ENCODE measurements at places on chromosomes 16 and 17.

DNA sequence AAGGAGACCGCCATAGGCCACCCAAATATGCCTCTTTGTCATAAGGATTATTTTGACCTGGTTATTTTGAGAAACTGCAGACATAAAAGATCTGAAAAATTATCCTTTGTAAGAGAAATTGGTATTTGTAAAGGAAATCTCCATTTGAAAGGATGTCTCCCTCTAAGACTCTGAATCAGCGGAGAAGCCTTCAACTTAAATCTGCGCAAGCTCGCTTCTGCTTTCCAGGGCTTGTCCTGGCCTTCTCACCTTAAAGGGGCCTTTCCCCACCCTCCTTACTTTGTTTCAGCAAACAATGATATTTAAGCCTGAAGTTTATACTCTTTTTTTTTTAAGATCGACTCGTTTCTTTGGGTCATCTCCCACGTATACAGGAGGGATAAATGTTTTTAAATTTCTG is 34.5 kb downstream of the HSBP1 start:
- DNase-seq = no peak

DNA sequence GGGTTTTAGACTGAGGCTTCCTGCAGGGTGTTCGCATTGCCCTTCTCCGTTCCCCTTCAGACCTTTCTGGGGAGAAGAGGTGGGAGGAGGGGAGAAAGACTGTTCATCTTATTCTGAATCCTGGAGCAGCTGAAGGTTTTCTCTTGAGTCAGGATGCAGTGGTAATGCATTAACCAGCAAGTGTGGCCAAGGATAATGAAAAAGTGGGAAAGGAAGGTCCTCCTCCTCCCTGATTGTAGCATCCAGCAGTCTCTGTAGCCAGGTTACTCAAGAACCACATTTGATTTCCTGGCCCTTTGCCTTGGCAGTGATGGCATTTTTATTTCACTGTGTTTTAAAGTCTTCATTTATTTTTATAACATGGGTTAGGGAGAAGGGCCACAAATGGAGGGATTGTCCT is 59.1 kb downstream of the CYLD start:
- DNase-seq = peak; percentile 9

GRCh38 chr17:80604009-80604669 is 59.5 kb downstream of the RPTOR start:
- DNase-seq = no peak

GRCh38 chr16:73544826-73545225 is 496.9 kb upstream of the ZFHX3 start:
- DNase-seq = no peak

DNA sequence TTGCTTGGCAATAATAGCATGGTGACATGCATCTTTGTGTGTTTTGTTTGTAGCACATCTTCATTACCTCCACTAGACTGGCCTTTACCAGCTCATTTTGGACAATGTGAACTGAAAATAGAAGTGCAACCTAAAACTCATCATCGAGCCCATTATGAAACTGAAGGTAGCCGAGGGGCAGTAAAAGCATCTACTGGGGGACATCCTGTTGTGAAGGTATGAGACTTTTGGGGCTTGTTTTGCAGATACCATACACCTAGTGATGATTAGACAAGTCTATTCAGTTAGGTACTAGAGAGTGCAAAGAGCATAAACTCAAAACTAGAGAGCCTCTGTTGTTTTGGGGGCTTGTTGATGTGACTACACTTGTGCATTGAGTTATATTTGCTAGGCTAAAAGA is 41.2 kb downstream of the NFATC3 start:
- DNase-seq = no peak

DNA sequence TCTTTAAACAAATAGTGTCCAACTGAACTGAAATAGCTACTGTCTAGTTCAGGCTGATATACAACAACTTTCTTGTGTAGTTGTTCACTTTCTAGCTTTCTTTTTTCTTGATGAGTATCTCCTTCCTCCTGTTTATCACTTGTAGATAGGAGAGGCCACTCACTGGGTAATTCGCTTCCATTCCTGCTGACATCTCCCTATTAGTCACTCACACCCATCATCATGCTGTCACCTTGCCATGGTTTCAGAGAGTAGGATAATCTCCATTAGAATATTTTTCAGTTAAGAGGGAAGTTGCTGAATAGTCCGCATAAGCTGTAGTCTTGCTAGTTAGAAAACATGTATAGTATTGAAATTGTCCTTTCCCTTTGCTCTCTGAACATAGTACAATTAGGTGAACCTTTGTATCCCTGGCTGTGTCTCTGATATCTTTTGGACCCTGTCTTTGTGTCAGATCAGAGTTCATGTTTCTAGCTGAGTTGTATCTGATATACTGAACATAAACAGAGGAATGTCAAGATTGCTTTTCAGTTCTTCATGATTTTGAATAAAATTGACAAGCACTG is 64.4 kb upstream of the RASL10B start:
- no peak for DNase-seq

DNA sequence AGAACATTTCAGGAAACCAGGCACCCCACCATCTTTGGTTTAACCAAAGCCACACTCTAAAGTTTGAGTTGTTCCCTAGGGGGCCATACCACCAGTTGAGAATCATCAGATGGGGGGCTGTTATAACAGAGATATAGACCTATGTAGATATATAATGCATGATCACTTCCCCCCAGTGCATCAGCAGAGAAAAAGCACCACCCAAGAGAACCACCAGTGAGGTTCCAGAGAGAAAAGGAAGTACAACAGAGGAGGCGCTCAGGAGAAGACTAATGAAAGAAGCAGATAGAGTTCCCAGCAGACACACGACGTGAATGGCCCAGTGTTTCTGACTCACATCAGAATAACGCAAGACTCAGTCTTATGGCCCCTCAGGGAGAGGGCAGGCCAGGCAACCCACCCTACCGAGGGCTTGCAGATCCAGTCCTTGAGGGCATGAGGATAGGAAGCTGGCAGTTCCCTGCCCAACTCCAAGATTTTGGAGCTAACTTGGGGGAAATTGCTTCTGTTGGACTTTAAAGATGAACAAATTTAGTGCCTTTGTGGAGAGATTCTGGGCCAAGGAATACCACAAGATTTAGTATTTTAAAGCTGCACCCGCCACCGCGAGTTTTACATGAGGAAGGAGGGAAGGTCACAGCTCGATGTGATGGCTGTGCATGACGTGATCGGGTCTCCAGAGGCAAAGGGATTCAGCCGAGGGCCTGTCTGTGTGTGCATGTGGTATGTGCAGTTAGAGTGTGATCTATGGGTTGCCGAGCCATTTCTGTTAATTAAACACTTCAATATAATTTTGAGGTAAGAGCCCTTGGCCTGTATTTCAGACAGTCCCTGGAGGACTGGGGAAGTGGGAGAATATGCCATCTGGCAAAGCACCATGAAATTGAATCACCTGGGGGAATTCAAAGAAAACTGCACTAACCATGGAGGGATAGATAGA is 53.1 kb downstream of the AIPL1 start:
- no peak for DNase-seq

DNA sequence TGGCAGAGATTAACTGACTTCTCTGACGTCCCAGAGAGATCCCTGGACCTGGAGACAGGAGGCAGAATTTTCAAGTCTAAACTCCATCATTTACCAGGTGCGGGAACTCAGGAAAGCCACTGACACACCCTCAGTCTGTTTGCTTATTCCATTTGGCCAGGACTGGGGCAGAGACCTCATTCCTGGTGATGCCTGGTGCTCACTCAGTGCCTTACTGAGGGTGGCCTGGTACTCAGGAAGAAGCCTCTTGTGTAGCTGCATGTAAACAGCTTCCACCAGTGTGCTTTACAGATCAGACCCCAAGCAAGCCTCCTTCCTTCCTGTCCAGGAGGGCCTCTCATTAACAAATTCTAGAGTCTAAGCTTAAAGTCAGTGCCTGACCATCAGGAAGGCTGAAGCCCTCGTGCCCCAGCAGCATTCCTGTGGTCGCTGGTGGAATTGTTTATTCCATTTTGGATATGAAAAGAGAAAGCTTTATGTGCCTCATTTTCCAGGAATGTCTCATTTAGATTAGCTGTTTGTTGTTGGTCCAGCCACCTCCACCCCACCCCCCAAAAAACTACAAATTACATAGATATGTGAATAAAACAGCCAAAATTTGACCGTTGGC is 236.1 kb upstream of the CDH5 start:
- DNase-seq = no peak

- peak; percentile 64 for DNase-seq
These were observed 18.2 kb downstream of the COTL1 start for GRCh38 chr16:84599521-84600202.

DNA sequence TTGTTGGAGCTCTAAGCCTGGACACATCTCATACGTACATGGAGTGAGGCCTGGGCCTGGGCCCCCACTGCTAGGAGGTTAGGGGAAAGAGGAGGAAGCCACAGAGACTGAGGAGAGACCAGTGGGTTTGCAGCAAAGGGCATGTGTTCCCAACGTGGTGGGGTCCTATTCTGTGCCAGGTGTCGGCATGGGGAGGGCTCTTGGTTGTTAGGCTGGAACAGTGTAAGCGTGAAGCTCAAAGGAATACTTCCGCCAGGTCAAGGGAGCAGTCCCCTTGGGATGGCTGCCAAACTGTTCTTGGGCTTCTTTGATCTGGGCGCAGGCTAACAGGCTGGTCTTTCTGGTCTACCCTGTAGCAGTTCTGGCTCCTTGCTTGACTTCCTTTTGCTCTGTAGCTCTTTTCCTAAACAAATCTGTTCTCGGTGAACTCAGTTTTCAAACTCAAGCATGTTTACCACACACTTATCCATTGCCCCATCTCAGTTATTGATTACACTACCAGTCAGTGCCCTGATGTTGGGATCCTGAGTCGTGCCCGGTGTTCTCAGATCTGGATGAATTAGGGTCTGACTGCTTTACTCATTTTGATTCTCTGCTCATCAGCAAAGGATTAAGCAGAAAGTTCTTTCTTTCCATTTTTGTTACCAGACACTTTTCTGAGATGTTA is 36.4 kb downstream of the GPT2 start:
- DNase-seq = no peak

DNA sequence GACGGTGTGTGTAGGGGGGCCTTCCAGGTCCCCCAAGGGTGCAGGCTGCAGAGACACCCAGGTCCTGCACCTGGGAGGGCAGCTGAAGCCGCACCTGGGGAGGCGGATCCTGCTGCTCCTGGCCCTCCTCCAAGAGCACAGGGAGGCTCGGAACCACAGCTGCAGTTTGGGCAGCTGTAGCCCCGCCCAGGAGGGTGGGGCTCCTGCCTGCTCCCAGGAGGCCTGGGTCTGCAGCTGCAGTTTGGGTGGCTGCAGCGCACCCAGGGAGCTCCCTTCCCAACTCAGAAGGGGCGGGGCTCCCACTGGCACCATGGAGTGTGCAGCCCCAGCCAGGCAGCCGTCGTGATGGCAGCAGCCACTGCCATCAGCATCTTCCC is 69.4 kb upstream of the NKD1 start:
- no peak for DNase-seq

GRCh38 chr17:41390411-41390938 is 6.9 kb downstream of the KRT31 start:
- no peak for DNase-seq

DNA sequence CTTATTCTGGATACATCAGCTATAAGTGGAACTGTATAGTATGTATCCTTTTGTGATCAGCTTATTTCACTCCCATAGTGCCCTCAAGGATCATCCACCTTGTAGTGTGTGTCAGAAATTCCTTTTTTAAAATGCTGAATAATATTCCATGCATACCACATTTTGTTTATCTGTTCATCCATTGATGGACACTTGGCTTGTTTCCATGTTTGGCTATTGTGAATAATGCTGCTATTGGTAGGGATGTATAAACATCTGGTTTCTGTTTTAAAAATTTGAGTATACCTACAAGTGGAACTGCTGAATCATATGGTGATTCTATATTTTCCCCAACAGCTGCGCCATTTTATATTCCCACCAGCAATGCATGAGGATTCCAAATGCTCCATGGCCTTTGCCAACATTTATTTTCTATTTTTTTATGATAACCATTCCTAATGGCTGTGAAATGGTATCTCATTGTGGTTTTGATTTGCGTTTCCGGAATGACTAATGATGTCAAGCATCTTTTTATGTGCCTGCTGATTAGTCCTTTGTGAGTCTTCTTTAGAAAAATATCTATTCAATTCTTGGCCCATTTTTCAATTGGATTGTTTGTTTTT is 11.6 kb downstream of the RCVRN start:
- DNase-seq = no peak

DNA sequence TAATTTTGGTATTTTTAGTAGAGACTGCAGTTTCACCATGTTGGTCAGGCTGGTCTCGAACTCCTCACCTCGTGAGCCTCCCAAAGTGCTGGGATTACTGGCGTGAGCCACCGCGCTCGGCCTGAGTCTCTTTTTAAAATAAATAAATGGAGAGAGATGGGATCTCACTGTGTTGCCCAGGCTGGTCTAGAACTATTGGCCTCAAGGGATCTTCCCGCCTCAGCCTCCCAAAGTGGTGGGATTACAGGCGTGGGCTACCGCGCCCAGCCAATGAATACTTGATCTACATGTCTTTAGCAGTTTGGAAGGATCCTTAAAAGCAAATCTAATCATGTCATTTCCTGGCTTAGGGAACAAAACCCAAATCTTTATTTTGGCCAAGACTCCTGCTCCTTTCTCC is 1.2 kb downstream of the DHODH start:
- no peak for DNase-seq

- no peak for DNase-seq
These were observed 6.7 kb downstream of the ARHGAP27 start for GRCh38 chr17:45425984-45426413.

GRCh38 chr16:12724226-12724625 is 79.5 kb downstream of the CPPED1 start:
- no peak for DNase-seq

DNA sequence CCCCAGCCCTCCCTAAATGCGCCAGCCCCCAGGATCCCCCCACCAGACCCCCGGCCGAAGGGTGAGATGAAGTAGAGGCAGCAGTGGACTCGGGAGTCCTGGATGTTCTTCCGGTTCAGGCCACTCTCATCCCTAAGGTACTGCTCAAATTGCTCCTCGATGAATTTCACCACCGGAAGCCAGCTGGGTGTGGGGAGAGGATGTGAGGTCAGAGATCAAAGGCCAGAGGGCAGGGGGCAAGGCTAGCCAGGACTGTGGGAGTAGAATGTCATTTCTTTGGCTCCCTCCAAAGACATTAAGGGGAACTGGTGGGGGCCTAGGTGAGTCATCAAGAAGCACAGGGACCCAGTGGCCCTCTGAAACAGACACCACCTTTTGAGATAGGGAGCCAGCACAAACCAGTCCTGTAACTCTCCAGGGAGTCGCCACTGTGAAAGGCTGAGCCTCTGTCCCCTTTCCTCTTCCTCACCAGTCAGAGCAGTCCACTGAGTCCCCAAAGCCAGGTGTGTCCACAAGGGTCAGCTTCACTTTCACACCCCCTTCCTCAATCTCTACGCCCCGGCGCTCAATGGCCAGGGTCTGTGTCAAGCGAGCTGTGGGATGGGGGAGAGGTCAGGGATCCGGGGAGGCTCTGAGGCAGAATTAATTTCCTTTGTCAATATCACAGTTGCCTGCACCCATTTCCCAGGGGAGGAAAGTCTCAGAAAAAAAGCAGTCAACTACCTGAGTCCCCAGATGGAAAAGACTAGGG is 895 bp downstream of the SEPTIN1 start:
- no peak for DNase-seq

DNA sequence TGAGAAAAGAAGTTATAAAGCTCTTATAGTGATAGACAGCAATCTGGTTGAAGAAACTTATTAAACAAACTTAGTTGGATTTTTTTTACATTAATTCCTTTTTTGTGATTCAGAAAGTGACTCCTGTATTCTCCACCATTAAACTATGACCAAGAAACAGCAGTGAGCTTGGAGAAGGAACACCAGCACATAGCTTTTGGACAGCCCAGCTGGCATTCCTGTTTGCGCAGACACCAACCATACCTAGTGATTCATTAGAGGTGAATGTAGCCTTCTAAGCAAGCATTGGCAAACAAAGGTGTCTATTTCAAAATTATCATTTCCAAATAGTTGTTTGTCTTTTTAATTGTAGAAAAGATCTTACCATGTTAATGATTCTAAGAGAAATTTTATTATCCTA is 94.4 kb downstream of the STXBP4 start:
- no peak for DNase-seq
